ENCODE measurements at places on chromosomes 7 and 10.

GRCh38 chr7:86863452-86863851 is 196.0 kb downstream of the ELAPOR2 start:
- DNase-seq: no peak

DNA sequence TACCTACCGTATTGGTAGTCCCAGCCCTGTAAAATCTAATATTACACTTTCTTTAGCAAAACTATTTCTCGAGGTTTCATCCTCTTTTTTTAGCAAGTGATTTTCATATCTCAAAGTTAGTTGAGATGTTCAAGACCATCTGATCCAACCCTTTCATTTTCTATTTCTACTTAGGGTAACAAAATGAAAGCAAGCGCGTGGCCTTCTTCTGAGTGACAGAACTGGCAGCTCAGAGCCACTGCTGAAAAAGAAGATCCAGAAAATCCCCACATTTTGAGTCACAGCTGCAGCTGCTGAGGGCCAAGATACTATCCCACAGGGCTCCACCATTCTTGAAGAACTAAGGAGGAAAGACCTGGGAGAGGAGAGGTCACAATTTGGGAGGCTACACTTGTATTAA is 24.8 kb upstream of the ZNF800 start:
- DNase-seq: no peak

GRCh38 chr10:73493781-73494180 is 2.0 kb downstream of the PPP3CB start:
- DNase-seq: no peak

DNA sequence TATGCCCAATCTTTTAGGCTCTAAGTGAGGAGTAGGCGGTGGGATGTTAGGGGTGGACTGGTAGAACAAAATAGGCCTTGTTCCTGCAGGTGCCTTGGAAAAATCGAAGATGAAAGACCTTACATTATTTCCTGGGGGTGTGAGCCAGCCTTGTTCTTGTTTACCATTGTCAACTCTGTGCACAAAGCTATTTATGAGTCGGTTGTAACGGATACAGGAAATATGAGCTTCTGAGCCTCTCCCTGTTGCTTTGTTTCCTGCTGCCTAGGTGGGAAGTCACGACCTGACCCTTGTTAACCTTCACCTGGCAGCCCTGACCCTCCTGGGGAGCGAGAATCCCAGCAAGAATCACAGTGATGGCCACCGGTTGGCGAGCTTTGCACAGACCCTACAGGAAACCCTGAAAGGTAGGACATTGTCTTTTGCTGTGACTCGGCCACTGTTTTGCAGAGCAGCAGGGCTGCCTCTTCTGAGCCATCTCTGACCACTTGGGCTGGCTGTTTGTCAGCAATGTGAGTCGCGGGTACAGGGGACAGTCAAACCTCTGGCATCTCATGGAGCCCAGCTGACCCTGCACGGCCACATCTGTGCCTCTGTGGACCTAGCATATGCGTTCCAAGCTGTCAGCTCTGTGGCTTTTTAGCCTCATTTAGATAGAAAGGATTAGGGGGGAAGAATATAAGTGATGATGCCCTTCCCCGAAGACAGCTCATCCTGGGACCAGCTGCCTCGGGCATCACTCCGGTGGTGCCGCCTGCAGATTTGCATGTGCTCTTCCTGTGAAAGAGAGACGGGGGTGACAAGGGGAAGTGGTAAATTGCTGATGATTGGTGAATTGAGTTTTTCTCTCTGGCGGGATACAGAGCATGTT is 102.1 kb upstream of the ANLN start:
- no peak for DNase-seq

GRCh38 chr10:421170-421569 is 268.3 kb downstream of the DIP2C start:
- DNase-seq: no peak

DNA sequence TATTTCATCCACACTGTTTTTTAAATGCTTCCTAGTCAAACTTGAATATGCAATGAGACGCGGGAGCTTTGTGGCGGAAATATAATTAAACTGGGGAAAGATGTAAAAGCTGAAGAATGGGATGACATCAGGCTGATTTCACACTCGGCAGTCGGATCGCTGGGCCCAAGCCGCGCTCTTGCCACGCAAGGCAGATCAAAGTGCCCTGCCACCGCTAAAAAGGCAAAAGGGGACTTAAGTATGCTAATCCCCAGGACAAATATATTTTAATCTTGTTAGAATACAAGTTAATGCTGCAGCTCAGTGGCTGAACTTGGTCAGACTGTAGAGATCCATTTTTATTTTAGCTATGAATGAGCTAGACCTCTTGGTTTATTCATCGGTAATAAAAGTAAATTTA is 13.8 kb downstream of the EN2 start:
- DNase-seq: no peak

GRCh38 chr10:7248148-7248547 is 162.7 kb downstream of the SFMBT2 start:
- DNase-seq: no peak

- no peak for DNase-seq
Measured at GRCh38 chr10:118498623-118499022, 96.8 kb downstream of the PRLHR start.

GRCh38 chr7:28767356-28767755 is 190.8 kb downstream of the TRIL start:
- no peak for DNase-seq

- no peak for DNase-seq
Measured at GRCh38 chr10:109450702-109451101, 472.6 kb downstream of the XPNPEP1 start.

DNA sequence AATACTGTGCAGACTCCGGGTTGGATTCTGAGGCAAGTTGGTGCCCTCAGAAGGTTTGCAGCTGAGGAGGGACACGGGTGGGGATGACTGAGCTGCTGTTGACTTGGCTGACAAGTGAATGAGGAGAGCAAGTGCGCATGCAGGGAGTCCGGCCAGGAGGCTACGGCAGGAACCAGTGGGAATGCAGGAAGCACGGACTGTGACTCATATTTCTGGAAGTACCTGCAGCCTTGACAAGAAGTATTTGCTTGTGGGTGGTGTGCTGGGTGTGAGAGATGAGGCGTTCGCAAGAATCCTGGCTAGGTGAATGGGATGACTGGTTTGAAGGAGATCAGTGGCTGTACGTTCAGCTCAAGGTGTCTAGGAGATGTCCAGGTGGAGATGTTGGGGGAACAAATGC is 30.8 kb upstream of the FXYD4 start:
- no peak for DNase-seq

GRCh38 chr10:114547056-114547455 is 111.0 kb downstream of the ABLIM1 start:
- DNase-seq: no peak

- DNase-seq: no peak
Measured at GRCh38 chr10:19563388-19564141, 252.7 kb upstream of the PLXDC2 start.

GRCh38 chr10:74163319-74164068 is 12.5 kb downstream of the ADK start:
- no peak for DNase-seq

DNA sequence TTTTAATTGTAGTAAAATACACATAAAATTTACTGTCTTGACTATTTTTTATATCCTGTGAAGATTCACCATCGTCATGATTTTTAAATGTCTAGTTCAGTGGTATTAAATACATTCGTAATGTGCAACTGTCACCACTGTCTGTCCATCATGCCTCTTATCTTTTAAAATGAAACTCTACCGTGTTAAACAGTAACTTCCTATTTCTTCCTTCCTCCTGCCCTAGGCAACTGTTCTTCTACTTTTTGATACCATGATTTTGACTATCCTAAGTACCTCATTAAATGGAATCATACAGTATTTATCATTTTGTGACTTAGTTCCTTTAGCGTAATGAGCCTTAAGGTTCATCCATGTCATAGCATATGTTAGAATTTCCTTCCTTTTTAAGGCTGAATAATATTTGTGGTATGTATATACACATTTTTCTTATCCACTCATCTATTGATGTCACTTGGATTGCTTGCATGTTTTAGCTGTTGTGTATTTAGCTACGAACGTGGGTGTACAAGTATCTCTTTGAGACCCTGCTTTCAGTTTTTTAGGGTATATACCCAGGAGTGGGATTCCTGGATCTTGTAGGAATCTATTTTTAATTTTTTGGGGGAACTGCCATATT is 13.5 kb downstream of the SLK start:
- no peak for DNase-seq

DNA sequence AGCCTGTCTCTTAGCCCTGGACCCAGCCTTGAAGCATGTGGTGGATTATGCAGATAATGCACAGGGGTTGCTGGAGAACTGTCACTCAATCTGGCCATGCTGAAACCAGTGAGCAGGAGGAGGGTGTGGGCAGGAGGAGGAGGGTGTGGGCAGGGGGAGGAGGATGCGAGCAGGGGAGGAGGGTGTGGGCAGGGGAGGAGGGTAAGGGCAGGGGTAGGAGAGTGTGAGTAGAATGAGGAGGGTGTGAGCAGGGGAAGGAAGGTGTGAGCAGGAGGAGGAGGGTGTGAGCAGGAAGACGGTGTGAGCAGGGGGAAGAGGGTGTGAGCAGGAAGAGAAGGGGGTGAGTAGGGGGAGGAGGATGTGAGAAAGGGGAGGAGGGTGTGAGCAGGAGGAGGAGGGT is 18.8 kb downstream of the CAMK2B start:
- no peak for DNase-seq

DNA sequence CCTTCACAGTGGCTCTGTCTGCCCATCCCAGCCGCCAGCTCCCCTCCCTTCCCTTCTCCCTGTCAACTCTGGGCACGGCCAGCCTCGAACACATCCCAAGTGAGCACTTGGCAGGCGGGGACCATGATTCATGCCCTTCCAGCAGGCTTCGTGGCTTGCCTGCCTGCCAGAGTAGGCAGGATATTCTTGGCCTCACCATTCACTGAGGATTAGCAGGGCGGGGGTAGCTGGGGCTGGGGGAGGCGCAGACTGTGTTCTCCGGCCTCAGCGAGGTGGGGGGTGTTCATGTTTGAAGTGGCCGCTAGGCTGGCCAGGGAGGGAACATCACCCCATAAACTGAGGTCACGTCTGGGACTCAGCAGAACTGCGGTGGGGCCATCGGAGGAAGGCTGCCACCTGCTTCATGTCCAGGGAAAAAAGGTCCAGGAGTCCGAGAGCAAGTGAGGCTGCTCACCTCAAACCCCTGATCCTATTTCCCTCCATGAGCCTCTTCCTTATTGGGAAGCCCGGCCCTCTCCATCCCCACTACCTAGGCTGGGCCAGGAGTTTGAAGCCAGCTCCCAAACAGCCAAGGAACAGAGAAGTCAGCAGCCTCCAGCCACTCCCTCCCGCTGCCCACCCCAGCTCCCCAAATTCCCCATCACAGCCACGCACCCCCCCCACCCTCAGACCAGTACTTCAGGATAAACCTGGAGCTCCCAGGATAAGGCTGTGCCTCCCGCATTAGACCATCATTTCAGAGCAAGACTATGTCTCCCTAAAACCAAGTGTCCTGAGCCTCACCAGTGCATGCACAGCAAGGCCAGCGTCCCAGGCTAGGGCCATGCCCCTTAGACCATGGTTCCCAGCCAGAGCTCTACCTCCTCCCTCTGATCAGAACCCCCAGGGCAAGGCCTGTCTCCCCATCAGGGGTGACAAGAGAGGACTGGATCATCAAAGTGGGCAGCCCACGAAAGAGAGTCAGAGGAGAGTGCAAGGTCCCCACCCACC is 42.8 kb upstream of the RABGEF1 start:
- DNase-seq: no peak

DNA sequence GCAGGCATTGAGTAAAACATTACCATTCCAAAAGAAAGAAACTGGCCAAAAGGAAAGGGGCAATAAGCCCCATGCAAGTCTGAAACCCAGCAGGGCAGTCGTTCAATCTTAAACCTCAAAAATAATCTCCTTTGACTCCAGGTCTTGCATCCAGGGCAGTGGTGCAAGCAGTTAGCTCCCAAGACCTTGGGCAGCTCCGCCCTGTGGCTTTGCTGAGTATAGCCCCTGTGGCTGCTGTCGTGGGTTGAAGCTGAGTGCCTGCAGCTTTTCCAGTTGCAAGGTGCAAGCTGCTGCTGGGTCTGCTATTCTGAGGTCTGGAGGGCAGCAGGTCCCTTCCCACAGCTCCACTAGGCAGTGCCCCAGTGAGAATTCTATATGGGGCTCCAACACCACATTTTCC is 580.1 kb upstream of the AUTS2 start:
- no peak for DNase-seq

GRCh38 chr10:35386594-35387174 is 50.4 kb downstream of the CCNY start:
- no peak for DNase-seq

DNA sequence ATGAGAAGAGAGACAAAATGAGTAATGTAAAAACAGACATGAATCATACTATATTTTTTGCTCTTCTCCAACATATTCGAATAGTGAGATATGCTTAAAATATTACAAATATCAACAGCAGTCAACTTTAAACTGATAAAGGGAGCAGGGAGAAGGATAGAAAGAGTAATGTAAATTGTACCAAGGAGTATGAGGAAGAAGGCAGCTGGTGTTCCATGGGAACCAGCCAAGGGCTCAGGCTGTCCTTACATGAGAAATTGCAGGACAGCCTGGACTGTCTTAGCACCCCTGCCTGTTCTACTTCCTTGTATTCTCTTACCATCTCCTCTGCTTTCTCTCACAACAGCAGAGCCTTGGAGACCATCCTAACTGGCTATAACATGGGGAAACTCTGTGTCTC is 128.7 kb downstream of the TSPAN12 start:
- no peak for DNase-seq

GRCh38 chr7:13878154-13878553 is 111.3 kb downstream of the ETV1 start:
- DNase-seq: no peak

DNA sequence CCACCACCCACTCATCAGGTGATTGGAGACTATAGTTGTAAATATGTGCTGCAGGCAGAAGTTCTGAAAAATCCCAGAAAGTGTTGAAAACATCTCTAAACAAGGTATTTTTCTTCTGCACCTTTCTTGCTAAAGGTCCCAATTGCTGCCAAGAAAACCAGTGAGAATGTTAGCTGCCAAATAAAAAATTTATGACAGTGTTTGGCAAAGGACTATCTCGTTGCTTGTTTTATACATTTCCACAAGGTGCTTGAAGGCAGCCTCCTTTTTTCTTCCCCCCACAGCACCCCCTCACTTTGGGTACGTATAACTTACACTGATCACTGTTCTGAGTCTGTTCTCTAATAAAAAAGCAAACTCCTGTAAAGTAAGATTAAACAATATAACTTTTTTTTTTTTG is 158.6 kb upstream of the TCF7L2 start:
- no peak for DNase-seq

- no peak for DNase-seq
Measured at GRCh38 chr7:37441386-37441760, 7.3 kb downstream of the ELMO1 start.

- no peak for DNase-seq
Measured at GRCh38 chr10:97406064-97406463, 4.9 kb upstream of the RRP12 start.

DNA sequence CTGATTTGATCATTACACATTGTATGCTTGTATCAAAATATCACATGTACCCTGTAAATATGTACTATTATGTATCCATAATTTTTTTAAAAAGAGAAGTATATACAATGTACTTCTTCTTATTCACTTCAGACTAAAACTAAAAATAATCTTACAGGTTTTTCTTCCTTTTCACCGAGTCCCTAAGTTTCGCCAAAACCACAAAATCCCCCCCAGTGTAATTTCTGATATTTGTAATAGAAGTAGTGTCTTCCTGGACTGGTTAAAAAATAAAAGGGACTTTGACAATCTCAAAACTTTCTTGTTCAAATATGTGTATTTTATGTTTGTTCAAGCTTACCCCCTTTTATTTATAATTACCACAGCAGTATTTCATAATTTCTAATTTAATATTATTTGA is 23.9 kb downstream of the EPC1 start:
- no peak for DNase-seq

- DNase-seq: no peak
Measured at GRCh38 chr10:60466267-60467201, 76.9 kb upstream of the ANK3 start.

GRCh38 chr10:112327678-112328077 is 44.5 kb downstream of the TECTB start:
- DNase-seq: no peak
